ENCODE measurements at places on chromosomes 4 and X. TPM values are rescaled to one million over a fixed set of nuclear protein-coding genes. Genes with fewer than 3 reads are reported as not detected.
A peak's percentile ranks its signal among the peaks of the same experiment; 100 is the strongest.

DNA sequence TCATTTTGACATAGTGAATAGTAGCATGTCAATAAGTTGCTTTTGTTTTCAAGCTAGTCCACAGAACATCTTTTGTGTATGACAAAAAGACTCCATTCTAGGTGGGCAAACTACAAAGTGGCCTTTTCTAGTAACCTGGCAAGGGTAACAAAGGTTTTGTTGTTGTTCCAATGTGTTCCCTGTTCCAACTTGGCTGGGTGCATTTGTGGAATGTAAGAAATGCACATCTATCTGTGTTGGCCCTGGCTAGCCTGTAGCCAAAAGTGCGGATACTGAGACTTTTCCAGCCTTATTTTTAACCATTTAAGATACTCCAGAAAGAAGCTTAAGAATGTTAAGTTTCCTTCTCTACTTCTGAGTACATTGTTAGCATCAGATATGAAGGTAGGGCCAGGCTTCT, 118.7 kb upstream of the CHRDL1 start:
- no peak for DNase-seq

DNA sequence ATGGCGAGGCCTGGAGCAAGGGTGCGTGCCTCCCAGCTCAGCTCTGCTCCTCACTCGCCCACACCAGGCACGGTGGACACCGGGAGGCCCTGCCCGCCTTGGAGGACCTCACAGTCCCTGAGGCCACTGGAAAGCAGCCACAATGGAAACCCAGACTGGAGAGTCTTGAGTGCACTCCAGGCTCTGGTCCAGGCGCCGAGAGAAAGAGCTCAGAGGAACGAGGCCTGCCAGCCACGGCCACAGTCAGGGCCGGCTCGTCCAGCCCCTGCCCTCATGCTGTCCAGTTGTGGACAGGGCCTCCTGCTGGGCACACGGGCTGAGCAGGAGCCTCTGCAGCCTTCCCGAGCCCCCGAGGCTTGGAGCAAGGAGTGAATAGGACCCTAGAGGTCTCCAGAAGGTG, 53.3 kb upstream of the GRPEL1 start:
- DNase-seq, result no peak

DNA sequence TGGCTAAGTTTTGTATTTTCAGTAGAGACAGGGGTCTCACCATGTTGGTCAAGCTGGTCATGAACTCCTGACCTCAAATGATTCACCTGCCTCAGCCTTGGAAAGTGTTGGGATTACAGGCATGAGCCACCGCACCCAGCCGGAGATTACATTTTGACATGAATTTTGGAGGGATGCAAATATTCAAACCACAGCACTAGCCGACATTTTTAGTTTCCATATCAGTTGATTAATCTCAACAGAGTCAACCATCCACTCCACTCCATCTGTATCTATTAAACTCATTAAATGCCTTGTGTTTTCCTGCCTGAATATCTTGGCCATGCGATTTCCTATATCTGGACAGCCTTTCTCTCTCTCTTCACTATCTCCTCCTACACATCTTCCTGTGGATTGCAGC, 64.1 kb upstream of the PDGFRA start:
- no peak for DNase-seq

DNA sequence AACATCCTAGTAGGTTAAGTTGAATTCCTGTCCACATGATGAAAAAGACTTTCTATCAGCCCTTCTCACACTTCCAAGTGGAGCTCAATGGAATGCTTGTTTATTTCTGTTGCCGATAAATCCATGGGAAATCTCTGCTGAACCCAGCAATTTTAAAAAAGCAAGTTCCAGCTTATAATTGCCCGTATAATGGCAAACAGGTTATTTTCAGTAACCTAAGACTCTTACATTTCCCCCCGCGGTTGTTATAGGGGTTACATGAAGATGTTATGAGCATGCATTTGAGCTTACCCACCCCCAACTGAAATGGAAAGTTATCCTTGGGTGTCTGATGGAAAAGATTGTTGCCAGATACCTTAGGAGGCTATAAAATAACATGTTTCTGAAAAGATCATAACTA, 136.2 kb downstream of the PALLD start:
- DNase-seq, result no peak

DNA sequence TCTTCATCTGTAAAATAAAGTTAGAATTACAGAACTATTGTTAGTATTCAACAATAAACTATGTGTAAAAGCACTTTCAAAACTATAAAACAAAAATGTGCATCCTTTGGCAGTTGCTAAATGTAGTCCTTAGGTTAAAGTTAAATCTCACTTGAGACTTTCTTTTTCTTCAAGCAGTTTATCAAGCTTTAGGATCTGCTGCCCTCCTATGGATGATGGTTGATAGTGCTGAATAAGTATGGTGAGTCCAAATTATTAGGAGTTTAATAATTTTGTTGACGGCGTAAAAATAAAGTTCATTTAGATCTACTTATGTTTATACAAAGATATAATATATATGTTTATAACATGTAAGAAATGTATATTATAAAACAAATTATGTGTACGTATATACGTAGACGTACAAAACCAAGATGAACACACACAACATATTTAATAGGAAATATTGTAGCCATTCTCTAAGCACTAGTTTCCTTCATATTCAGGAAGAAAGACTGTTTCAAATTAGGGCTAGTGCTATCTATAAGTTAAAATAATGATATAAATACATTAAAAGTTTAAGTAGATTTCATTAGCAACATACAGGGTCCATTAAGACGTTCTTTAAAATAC, 22.3 kb downstream of the UGT2A2 start:
- DNase-seq, result peak; percentile 65

USP51 gene
- total RNA-seq, result 4.4 TPM

GRCh38 chr4:15914736-15915135, 23.8 kb downstream of the FGFBP1 start:
- DNase-seq, result no peak

DNA sequence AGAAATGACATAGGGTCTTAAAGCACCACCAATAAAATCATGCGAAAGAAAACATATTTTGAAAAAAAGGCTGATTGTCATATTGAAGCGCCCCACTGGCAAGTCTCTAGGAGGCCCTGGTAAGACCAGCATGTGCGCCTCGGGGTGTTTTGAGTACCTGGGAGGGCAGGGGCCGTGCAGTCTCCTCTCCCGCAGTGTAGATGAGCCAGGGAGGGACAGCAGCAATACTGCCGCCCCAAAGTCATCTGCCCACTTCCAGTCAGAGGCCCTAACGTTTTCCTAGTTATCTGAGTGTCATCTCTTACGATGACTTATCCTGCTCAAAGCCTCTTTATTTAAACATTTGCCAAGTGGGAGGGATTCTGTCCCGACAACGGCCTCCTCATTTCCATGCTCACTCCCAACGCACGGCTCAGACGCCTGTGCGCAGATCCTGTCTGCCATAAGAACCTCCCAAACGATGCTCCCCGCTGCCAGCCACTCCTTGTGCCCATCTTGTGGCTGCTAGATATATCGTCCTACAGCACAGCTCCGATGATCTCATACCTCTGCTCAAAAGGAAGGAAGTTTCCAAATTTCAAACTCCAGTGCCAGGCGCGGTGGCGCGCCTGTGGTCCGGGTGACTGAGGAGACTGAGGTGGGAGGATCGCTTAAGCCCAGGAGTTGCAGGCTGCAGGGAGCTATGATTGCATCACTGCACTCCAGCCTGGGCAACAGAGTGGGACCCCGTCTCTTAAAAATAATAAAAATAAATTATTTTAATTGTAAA, 17.2 kb upstream of the SCRG1 start:
- no peak for DNase-seq

TCEAL1 gene
- 28.9 TPM for total RNA-seq

DNA sequence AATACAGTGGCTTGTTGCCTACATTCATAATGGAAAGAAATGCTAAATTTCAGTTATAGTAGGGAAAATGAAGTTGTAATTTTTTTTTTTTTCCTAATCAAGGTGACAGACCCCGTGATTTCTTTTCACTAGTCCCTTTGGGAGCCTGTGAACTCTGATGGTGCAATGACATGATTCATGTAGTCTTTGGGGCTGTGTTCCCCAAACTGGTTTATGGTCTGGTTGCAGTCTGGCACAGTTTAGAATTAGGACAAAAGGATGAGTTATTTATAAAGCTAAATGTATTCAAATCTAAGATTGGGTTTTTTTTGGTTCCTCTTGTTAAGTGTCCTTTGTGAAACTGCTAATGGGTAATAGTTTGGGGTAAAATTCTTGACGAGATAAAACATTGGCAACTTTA, 66.0 kb downstream of the REPS2 start:
- no peak for DNase-seq

- DNase-seq, result no peak
Observed at GRCh38 chr4:107780665-107781064, 44.1 kb upstream of the SGMS2 start.

GRCh38 chr4:26151615-26152014, 169.2 kb upstream of the RBPJ start:
- DNase-seq, result no peak

DNA sequence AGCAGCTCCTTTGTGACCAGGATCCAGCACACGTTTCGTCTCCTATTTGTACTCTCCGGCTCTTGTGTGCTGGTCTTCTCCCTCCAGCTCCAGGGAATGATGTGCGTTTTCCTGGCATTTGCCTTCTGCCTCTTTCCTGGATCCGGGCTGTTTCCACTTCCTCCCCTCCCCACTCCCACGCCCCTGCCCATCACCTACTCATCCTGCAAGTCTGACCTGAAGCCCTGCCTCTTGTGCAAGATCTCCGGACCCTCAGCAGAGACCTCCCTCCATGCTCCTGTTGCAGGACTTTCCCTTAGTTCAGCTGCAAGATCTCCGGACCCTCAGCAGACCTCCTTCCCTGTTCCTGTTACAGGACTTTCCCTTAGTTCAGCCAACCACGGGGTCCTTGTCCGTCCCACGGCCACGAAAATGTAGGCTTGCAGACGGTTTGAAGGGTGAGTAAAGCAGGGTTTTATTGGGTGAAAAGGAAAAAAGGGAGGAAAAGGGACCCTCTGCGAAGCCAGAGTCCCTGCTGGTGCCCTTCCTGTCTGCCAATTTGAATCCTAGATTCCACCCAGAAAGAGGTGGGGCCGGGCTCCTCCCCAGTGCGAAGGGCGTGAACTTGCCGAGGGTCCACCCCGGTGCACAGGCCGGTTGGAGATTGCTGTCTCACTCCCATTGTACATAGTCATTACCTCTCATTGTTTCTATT, 74.4 kb upstream of the IRF2 start:
- no peak for DNase-seq

DNA sequence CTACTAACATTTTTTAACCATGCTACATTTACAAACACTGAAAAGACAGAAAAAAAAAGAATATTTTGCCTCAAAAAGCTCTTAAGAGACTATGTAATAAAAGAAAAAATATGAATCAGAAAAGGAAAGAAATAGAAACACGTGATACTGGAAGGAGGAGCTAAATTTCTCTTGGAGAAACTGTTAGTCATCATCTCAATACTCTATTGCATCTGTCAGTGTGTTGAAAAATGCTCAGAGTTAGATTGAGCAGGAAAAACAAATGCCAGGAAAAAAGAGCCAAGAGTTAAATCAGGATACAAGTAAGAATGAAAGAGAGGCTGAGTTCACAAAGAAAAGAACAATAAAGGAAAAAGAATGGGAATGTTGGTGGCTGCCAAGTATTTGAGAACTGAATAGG, 2.6 kb downstream of the RAB28 start:
- no peak for DNase-seq

GRCh38 chr4:26141051-26141721, 179.6 kb upstream of the RBPJ start:
- DNase-seq, result peak; percentile 20

FGB gene
- 1.8 TPM for total RNA-seq

DNA sequence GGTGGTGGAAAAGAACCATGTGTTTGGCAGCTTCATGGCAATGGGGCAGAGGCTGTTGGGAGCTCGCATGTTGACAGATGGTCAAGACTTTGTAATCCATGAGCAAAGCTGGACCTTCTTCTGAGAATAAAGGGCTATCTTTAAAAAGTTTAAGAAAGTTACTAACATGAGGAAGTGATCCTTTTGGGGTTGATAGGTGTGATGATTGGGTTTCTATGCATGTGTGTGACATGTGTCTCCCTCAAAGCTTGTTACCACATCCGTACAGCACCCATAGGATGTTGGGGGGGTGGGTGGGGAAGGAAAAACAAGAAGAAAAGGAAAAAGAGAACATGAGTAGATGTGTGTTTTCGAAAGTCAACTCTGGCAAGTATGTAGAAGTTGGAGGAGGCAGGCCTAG, 123.0 kb upstream of the TLR3 start:
- DNase-seq, result no peak

AMTN gene
- 0.51 TPM for total RNA-seq

FATE1 gene
- total RNA-seq, result 0.37 TPM

All from lung (tissue), 17 donors.